ENCODE measurements at places on chromosomes 6 and 20.

GRCh38 chr6:23394681-23395080, 731.3 kb upstream of the NRSN1 start:
- no peak for DNase-seq

DNA sequence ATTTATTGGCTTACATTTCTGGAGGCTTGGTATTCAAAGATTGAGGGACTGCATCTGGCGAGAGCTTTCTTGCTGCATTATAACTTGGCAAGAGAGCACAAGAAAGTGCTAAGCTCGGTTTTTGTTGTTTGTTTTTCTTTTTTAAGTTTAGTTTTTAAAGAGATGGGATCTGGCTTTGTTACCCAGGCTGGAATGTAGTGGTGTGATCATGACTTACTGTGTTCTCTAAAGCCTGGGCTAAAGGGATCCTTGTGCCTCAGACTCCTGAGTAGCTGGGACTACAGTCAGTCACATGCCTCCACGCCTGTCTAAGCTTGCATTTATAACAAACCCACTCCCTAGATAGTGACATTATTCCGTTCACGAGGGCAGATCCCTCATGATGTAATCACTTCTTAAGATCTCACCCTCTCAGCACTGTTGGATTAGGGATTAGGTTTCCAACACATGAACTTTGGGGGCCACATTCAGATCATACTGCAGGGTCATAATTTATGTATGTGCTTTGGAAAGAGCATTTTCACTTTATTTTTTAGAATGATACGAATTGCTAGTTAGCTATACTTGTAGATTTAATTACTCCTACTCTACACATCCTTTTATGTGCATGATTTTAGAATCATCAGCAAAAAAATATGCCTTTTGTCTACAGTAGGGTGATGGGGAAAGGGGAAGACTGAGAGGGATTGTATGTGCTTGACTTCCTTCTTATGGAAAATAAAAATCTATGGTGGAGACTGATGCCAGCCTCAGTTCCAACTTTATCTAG, 167.8 kb downstream of the JARID2 start:
- DNase-seq, result no peak

DNA sequence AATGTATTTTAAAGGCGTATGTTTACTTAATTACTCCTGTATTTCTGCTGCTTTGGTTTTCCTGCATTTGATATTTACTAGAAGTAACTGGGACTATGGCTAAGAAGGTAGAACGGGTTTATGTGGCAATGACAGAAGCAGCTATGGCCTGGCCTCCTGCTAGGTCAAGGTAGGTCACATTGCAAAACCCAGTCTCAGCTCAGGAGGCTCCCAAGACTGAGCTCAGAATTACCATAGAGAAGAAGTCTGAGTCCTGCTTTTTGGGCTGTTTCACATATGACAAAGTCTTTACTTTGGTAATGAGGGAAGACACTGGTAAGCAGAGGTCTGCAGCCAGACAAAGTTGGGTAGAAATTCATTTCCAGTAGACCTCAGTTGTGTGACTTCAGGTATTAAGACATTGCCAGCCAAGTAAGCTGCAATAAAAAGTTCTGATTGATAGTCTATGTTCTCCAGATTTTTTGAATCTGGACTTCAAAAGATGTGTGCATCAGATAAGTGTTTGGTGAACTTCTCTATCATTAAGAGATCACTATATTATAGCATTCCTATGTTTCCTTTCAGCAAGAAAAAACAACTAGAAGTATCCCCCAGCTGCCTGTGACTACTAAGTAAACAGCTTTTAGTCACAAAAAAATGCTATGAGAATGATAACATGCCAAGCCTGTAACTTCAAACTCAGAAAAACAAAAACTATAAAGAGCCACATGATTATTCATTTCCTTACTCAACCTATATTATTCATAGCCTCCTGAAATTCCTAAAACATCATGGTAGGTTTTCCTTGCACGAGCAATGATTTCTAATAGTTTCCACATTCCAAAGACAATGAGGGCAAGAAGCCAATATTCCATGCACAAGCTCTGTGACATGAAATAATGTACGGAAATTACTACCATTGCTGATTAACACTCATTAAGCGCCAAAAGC, 312.3 kb downstream of the HAO1 start:
- no peak for DNase-seq

DNA sequence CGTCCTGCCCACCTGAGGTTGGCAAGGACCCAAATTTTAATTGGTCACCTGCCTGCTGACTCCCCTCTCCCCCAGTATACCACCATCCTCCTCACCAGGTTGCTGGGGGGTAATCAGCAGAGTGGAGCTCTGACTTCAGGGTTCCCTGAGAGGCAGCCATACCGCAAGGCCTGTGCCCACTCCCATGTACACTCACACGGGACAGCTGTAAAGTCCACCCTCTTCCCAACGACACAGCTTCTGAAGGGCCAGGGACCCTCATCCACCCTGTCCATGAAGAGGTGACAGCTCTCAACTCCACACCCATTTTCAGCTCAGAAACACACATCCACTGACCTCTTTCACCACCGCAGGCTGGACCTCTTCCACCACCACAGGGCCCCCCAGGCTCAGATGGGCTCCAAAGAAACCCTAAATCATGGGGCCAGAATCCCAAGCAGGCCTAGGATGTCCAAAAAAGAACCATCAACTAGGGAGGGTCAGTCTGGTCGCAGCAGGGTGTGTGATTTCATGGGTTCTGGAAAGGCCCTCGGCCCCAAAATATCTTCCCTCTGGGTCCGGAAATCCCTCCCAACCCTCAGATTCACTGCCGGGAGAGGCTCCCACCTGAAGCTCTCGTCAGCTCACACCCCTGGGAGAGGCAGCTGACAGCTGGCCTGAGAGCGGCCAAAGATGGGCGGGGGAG, 30.0 kb downstream of the TFEB start:
- no peak for DNase-seq

DNA sequence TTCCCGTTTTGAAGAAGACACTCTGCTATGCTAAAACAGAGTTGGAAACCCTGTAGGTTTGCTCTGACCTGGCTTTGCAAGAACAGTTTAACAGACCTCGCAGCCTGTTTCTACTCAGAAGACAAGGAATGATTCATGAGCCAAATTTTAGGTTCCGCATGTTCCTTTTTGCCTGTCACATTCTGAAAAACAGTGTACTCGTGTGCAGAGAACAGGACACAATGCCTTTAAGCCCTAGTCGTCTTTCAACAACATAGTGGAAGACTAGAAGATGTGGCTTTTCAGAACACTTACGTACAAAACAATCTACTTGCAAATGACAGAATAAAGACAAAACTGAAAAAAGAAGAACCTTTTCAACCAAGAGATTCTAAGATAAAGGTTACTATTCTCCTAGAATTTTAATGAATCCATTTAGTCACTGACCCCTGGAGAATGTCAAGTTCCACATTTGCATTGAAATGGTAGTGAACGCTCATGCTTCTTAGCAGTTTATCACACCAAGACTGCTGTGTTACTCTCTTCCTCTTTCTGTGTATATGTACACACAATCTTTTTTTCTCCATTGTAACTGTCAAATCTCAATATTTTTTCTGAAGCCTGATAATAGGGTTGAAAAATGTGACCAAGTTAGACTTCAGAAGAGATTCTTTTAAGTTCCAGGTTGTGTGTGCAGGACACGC, 220.7 kb upstream of the NRSN1 start:
- no peak for DNase-seq

- DNase-seq, result no peak
Measured at GRCh38 chr6:140586426-140587061, 1212.1 kb upstream of the CITED2 start.

DNA sequence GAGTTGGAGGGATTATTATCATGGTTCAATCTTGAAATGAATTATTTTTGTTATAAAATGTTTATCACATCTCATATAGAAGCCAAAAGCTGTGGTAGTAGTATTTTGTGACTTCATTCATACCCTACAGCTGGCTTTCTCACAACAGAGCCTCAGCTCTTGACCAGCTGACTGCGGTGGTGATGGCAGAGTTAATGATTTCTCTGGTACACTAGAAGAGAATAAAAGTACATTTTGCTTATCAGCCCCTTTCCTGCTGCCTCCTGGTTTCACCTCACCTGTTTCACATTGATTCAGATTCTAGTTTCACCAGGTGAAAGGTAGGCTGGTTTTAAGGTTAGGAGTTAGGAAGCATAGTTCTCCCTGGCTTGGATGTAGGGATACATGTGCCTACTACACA, 55.7 kb downstream of the AFG1L start:
- DNase-seq, result no peak

GRCh38 chr6:63941747-63942470, 306.3 kb downstream of the PHF3 start:
- DNase-seq, result no peak

- DNase-seq, result no peak
Measured at GRCh38 chr20:31560746-31561598, 44.1 kb upstream of the ID1 start.

GRCh38 chr6:90811596-90812226, 224.8 kb upstream of the MAP3K7 start:
- DNase-seq, result no peak

- DNase-seq, result no peak
Measured at GRCh38 chr6:96725296-96725695, 112.0 kb downstream of the GPR63 start.

GRCh38 chr6:34152806-34153520, 7.1 kb upstream of the GRM4 start:
- peak; percentile 11 for DNase-seq

DNA sequence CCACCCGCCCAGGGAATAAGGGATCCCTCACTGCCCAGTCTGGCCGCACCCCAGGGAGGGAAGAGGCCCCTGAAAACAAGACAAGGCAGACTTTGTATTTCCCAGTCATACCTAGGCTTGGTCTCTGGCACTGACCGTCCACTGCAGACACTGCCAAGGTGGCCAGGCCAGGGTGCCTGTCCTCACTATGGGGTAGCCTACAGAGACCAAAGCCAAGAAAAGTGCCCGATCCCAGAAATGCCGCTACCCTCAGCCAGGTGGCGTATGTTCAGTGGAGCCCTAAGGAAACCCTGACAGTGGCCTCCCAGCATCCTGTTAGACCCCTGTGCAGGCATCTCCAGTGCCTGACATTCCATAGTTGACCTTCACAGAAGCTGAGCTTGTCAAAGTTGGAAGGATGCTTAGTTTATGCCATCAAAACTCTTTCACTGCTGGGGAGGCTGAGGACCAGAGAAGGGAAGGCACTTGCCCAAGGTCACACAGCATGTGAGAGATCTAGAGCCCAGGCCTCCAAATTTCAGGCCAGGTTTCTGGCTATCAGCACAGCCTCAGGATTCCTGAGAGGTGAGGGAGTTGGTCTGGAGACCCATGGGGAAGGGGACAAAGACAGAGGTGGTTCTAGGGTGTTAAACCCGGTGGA, 2.5 kb downstream of the SCRT2 start:
- DNase-seq, result no peak

DNA sequence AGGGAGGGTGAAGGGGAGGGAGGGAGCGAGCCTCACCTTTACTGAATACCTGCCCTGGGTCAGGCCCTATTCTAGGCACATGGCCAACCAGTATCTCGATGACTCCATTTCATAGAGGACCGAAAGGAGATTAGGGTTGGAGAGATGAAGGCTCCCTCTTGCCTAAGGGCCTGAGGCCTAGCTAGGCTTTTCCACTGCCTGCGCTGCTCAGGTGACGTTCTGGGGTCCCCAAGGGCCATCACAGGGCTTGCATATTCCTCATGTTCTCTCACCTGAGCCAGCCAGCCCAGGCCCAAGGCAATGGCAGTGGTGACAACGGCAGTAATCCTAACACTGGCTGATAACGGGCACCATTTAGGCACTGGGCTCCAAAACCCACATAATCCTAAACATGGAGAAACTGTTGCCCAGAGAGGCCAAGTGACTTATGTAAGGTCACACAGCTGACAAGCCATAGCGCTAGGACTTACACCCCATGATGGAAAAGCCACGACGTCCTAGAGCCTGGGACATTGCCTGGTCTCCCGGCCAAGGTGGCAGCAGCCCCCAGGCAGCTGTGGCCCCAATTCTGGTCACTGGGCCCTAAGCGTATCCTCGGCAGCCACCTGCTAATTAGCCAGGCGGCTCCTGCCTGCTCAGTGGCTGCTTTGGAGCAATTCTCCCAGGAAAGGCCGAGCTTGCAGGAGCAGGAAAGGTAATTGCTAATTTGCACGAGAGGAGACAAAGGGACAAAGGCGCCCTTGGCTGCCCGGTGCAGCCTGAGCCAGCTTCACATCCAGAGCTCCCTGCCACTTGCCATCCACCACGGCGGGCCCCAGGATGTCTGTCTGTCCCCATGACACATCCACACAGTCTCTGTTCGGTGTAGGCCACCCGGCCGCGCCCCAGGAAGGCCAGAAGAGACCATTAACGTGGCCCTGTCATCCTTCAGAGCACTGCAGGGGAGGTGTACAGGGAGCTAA, 21.5 kb downstream of the NOL4L start:
- DNase-seq, result no peak

- DNase-seq, result no peak
Measured at GRCh38 chr20:3614466-3614865, 48.7 kb downstream of the GFRA4 start.

DNA sequence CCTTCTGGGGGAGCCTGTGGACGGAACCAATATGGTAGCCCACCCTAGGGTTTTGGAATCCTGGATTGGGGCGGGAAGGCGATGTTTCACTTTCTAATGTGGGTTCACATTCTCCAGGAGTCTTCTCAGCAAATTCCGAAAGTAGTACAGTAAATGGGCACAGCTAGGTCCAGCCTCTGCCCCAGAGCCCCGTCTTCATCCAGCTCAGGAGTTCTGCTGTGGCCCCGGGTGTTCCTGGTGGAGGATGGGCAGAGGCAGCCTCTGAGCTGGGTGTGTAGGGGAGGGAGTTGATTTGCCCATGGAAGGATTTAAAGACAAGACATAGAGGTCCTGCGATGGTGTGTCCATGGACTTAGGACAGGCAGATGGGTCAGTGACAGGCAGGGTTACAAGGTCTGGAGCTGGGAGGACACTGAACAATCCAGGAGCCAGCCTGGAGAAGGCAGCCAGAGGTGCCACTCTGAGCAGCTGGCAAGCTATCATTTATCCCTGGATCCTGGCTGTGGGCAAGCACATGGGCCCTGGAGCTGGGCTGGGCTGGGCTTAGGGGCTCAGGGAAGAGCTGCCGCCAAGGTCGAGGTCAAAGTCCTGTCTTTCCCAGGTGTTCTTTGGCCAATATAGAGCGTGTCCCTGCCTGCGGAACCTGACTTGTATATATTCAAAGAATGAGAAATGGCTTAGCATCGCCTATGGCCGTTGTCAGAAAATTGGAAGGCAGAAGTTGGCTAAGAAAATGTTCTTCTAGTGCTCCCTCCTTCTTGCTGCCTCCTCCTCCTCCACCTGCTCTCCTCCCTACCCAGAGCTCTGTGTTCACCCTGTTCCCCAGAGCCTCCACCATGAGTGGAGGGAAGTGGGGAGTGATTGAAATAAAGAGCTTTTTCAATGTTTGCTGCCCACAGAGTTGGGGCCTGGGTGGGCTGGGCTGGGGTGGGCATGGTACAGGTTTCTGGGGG, 6.7 kb downstream of the CLPSL1 start:
- DNase-seq, result no peak

- DNase-seq, result no peak
Measured at GRCh38 chr6:139508576-139508975, 134.1 kb upstream of the CITED2 start.

All from D721Med (cell line).